ENCODE measurements at places on chromosomes 3 and 15.
A peak's percentile ranks its signal among the peaks of the same experiment; 100 is the strongest.

DNA sequence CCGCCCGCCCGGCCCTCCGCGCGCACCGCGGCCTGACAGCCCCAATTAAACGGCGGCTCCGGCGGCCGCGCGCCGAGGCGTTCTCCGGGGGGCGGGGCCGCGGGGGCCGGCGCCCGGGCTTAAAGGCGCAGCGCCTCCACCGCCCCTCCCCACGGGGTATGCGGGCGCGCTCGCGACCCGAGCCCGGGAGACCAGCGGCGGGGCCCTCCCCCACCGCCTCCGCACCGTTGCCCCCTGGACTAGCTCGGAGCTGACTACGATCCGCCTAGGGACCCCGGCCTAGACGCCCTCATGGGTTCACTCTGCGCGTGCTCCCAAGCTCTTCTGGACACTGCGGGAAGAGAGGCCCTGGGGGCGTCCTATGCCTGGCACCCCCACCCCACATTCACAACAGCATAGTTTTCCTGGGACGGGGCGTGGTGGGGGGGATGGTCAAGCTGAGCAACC, at the start of gene DUSP7:
Gene DUSP7 (minus strand): TSS at position 51 of the 447 bp plus-strand sequence. CDS start 205 bp downstream, outside the sequence.
- DNase-seq, result peak; percentile 88

GRCh38 chr15:36612063-36612788, 32.8 kb downstream of the CDIN1 start:
- DNase-seq, result no peak

GRCh38 chr3:43180027-43180426, 74.1 kb upstream of the POMGNT2 start:
- peak; percentile 19 for DNase-seq

GRCh38 chr3:185021256-185021655, 131.6 kb downstream of the C3orf70 start:
- DNase-seq, result no peak

DNA sequence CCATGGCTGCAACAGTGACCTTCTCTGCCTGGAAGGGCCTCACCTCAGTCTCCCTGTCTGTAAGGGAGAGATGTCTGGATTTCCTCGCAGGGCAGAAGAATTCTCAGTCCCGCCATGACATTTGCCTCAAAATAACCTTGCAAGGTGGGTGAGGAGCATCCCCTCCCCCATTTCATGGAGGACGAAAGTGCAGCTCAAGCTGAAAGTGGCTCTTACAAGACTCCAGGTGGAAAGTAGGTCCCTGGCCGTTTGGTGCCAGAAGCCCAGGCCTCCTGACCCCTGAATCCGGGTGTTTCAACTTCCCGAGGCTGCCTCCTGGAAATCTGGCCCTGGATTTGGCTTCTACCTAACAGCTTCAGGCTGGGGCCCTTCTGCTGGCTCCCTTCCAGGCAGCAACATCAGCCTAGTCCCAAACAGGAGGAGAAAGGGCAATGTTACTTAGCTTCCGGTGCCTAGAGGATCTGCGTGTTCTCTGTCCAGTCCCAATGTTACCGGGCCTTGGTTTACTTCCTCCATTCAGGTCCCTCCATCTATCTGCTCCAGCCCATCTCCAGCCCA, 769 bp upstream of the CSPG4 start:
- no peak for DNase-seq

- no peak for DNase-seq
Observed at GRCh38 chr15:87704276-87704675, 552.3 kb downstream of the NTRK3 start.

DNA sequence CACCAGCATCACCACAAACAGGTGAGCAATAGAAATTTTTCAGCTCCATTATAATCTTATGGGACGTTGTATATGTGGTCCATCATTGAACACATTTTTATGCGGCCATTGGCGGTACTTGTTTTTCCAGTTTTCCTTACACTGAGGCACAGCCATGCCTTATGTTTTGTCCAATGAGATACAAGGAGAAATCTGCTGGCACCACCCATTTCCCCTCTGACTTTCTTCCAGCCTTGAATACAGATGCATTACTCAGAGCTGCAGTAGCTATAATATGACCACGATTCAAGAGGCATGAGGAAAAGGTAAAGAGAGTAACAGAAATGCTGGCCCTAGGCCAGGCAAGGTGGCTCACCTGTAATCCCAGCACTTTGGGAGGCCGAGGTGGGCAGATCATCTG, 9.0 kb upstream of the PIK3R4 start:
- no peak for DNase-seq

DNA sequence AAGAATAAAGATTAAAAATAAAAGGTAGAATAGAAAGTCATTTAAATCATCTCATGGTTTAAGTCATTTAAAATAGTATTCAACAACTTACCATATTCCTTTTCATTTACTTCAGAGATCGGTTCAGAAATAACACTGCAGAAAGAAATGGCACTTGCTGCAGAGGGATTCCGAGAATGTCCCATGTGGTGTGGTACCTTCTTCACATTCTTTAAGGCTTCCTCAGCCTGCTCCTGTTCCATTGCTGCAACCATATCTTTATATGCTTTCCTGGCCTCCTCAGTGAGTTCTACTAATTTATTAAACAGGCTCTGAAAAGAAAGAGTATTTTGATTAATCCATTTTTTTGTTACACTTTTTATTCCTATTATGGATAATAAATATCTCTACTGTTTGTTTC, 32.6 kb upstream of the SHC4 start:
- DNase-seq, result no peak

DNA sequence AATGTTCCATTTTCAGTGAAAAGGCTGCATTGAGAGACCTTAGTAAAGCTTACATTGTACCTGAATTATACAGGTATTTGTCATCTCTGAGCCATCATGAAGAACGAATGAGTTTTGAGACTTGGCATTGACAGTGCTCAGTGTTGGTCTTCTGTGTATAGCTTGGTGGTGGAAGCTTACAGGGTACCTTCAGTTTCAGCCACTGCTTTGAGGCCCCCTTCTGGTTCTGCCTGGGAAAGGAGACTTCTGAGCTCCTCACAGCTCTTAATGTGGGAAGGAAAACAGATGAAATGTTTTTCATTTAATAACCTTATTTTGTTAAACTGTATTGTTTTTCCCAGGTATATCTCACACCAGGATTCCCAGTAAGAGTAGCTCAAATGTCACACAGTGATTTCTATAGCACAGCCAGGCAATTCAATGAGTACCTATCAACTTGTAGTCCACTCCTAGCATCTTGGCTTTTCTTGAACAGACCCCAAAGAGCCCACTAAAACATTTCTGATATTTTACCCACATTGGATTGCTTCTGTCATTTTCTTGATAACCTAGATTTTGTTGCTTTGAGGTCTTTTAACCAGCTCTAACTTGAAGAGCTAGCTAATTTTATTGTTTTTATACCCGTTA, 5.6 kb downstream of the SERPINI1 start:
- peak; percentile 24 for DNase-seq

DNA sequence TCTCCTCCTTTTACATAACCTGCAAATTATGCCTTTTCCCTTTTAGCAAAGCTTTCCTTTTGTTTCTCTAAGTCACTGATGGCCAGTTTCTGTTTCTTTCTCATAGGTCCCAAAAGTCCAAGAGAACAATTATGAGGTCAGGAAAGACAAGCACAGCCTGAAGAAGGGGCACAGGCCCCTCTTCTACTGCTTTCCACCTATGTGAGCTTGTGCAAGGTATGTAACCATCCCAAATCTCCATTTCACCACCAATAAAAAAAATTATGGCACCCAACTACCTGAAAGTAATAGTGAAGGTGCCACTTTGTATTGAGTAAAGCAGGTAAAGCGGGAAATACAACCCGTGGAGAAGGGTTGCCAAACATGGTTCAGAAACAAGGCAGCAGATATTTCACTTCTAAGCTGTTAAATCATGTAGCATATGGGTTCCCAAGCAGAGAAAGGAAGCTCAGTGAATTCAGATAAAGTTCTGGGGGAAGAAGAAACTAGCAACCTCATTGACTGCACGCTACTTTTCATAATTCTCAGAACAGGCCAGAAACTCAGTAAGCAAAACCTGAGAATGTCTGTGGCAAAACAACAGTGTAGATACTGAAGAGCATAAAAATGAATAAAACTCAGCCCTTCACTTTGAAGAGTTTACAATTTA, 4.2 kb downstream of the PLOD2 start:
- no peak for DNase-seq

DNA sequence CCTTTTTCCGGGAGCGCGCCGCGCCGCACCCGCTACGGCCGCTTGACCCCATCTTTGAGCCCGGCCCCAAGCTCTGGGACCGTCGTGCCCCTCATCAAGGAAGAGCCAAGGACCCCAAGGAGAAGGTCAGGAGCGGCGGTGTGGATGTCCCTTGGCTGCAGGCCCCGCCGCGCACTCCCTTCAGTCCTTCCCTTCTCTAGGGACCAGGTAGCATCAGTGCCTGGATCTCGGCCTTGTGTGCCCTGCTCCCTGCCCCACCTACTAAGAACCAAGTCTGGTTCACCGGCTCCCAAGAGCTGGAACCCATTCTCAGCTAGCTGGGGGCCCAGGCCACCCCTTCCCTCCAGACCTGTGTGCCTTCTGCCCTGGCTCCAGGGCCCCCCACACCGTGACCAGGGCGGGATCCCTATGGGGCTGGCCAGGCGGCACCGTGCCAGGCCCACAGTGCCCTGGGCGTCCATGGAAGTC, 69.3 kb upstream of the CGNL1 start:
- DNase-seq, result no peak

DNA sequence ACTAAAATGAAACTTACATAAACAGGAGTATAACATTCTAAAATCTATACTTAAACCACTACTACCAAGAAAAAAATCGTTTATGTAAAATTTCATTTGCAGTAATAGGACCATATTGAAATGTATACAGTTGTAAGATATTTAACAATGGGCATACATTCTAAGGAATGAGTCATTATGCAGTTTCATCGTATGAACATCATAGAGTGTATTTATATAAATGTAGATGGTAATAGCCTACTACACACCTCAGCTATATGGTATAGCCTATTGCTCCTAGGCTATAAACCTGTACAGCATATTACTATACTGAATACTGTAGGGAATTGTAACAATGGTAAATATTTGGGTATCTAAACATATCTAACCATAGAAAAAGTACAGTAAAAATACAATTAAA, 79.5 kb downstream of the DPH6 start:
- no peak for DNase-seq

DNA sequence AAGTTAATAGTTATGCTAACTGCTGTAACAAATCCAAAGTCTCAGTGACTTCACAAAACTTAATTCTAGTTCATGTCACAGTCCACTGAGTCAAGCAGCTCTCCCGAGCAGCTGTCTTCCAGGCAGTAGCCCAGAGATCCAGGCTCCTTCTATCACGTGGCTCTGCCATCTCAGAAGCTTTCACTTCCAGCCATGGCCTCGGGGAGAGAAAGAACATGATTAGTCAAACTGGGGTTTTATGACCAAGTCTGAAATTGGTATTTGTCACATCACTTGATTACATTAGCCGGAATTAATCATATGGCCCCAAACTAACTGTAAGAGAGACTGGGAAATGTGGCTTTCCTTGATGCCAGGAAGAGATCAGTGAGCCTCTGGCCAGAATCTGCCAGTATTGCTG, 70.2 kb upstream of the DGKG start:
- DNase-seq, result peak; percentile 47

DNA sequence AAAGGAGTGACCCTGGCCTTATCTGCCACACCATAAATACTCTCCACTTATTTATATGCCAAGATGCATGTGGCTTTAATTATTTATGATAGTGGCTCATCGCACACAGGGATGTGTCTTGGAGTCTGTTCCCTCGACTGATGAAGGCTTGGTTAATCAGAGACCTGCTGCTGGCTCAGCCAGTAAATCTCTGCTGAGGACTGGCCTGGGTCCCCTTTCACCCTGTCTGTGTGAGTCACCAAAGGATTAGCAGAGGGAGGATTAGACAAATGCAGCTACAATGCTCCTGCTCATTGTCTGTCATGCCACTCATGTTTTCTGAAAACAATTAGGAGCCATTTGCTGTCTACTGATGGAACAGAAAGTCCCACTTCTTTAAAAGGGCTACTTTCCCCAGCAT, 226.8 kb downstream of the NTRK3 start:
- no peak for DNase-seq

GRCh38 chr3:189277711-189278110, 105.9 kb downstream of the TPRG1 start:
- no peak for DNase-seq

GRCh38 chr3:161163297-161163696, 57.8 kb upstream of the NMD3 start:
- DNase-seq, result no peak

GRCh38 chr15:27705056-27705455, 394.1 kb downstream of the OCA2 start:
- DNase-seq, result no peak

DNA sequence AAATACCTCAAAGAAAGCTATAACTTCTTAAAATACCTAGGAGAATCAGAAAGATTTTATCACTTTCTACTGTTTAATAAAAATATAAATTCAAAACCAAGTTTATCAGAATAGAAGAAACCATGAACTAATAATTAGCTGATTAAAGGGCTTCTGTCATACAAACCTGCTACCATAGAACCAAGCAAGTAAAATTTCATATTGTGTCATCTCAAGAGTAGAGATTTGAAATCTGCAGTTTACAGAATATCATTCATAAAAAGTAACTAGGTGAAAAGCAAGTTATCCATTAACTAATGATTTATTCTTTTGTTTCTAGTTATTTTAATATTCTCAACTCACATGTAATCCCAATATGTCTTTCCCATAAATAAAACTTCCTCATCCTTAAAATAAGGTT, 36.8 kb upstream of the XXYLT1 start:
- DNase-seq, result no peak
